ENCODE measurements at places on chromosomes 16 and 17. TPM values are rescaled to one million over a fixed set of nuclear protein-coding genes. Genes with fewer than 3 reads are reported as not detected.

DNA sequence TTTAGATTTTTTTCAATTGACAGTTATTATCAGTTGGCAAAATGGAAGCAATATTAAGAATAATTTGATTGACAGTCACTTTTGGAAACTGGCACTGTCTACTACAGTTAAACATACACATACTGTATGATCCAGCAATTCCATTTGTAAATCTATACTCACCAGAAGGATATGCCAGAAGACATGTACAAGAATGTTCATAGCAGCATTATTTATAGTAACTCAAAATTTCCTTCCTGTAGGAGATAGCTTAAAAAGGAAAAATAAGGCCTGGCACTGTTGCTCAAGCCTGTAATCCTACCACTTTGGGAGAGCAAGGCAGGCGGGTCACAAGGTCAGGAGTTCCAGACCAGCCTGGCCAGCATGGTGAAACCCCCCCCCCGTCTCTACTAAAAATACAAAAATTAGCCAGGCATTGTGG lies 89.3 kb downstream of the VMP1 start:
- no peak for DNase-seq
- H3K4me1 ChIP-seq: peaks cover 3% of the 10 kb centered on the region
- no peak overlapping the region for H3K4me3 ChIP-seq
- H3K27ac ChIP-seq: no peak overlapping the region
- no peaks in the 10 kb centered on the region for H3K27me3 ChIP-seq
- no peaks in the 10 kb centered on the region for H3K36me3 ChIP-seq

HS3ST3A1 gene
- total RNA-seq: not detected

- no peak for DNase-seq
- H3K4me3 ChIP-seq: no peak overlapping the region
- peaks cover 75% of the 10 kb centered on the region for H3K36me3 ChIP-seq
- H3K27me3 ChIP-seq: no peaks in the 10 kb centered on the region
Measured at GRCh38 chr16:29844575-29845331, 18.3 kb downstream of the CDIPT start.

GRCh38 chr17:9408868-9409829 lies 166.5 kb downstream of the STX8 start:
- H3K4me3 ChIP-seq: no peak overlapping the region
- no peak overlapping the region for H3K27ac ChIP-seq
- H3K36me3 ChIP-seq: no peaks in the 10 kb centered on the region
- no peaks in the 10 kb centered on the region for H3K4me1 ChIP-seq

DNA sequence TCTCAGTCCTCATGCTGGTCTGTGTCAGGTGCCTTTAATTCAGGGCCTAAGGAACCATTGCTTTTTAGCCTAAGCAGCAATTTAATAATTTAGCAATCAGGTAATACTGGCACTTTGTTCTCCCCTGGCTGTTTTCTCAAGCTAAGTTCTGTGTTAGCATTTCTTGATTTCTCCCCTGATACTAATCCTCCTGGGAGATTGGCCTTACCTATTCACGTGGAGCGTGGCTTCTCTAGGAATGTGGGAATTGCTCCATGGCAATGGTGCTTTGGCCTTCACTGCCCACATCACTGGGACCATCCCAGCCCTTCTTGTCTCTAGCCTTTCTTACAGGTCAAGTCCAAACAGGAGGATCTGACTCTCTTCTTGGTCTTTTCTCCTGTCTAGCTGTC lies 55.7 kb downstream of the ZNRF1 start:
- H3K4me1 ChIP-seq: no peaks in the 10 kb centered on the region
- H3K27me3 ChIP-seq: no peaks in the 10 kb centered on the region
- DNase-seq: no peak
- no peak overlapping the region for H3K27ac ChIP-seq

DNA sequence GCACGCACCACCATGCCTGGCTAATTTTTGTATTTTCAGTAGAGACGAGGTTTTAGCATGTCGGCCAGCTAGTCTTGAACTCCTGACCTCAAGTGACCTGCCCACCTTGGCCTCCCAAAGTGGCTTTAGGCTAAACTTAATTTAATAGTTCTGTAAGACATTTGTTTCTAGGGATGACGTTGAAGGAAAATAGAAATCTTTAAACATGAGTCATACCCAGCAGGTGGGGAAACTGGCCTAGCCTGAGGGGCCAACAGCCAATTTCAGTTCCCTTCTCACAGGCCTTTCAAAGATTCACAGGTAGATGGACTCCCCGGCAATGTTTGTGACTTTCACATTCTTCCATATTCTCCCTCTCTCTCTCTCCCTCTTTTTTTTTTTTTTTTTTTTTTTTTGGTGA lies 18.1 kb upstream of the ITPRIPL2 start:
- peaks cover 9% of the 10 kb centered on the region for H3K27me3 ChIP-seq
- H3K4me3 ChIP-seq: no peak overlapping the region
- no peaks in the 10 kb centered on the region for H3K36me3 ChIP-seq

Data from T-cell (primary cell).